NAMALWA (cell line): ENCODE measurements at places on chromosomes 4 and X.

- no peak for DNase-seq
Observed at GRCh38 chr4:136741468-136741867, 790.8 kb downstream of the PCDH18 start.

- DNase-seq, result no peak
Observed at GRCh38 chr4:159111416-159111815, 8.5 kb downstream of the RAPGEF2 start.

GRCh38 chr4:36006226-36006625, 238.1 kb downstream of the ARAP2 start:
- no peak for DNase-seq

GRCh38 chrX:135509885-135510284, 10.6 kb upstream of the INTS6L start:
- DNase-seq, result no peak

- DNase-seq, result no peak
Observed at GRCh38 chrX:107480272-107480671, 30.8 kb downstream of the FRMPD3 start.

GRCh38 chr4:11878241-11878640, 449.5 kb upstream of the HS3ST1 start:
- no peak for DNase-seq

- DNase-seq, result no peak
Observed at GRCh38 chr4:108533245-108533844, 87.0 kb upstream of the RPL34 start.

DNA sequence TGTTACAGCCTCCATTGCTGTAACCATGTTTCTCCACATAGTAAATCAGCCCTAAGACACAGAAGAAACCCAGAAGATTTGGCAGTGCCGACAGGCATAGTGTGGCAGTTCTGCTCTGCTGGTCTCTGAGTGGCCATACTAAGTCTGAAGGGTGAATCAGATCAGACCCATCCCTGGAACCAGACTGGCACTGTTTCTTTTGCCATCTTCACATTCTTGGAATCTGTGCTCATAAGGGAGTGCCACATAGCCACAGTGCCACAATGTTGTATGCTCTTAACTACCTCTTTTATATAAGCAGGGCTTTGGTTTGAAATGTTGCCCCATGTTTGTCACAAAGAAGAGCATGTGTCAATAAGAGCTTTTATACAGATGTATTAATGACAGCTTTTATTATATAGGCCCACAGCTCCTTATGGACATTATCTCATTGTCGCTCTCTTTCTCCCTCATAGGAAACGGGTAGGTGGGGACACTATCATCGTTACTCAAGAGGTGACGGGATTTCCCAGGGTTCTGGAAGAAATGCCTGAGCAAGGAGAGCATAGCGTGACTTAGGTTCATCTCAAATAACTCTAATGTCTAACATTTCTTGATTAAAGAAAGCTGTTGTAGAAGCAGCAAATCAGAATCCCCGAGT, 128.2 kb downstream of the CBR4 start:
- no peak for DNase-seq

GRCh38 chrX:155417769-155418168, 35.9 kb downstream of the F8A2 start:
- DNase-seq, result no peak

- DNase-seq, result no peak
Observed at GRCh38 chrX:130083107-130083490, 27.2 kb downstream of the ELF4 start.

DNA sequence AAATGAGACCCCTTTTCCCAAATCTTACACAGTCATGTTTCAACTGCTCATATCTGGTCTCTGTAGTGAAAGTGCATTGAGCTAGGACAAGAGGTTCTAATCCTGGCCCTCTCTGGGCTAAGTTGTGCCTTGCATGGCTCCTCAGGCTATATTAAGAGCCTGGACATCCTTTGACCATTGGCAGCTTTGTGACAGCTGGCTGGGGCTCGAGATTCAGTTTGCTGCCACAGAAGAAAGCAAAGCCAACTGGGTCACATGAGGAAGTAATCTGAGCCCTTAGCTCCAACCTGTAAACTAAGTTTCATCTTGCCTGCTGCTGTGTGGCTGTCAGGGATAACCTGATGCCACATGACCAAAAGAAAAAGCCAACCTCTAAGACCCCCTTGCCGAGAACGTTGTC, 51.8 kb upstream of the JADE1 start:
- DNase-seq, result peak; percentile 9

DNA sequence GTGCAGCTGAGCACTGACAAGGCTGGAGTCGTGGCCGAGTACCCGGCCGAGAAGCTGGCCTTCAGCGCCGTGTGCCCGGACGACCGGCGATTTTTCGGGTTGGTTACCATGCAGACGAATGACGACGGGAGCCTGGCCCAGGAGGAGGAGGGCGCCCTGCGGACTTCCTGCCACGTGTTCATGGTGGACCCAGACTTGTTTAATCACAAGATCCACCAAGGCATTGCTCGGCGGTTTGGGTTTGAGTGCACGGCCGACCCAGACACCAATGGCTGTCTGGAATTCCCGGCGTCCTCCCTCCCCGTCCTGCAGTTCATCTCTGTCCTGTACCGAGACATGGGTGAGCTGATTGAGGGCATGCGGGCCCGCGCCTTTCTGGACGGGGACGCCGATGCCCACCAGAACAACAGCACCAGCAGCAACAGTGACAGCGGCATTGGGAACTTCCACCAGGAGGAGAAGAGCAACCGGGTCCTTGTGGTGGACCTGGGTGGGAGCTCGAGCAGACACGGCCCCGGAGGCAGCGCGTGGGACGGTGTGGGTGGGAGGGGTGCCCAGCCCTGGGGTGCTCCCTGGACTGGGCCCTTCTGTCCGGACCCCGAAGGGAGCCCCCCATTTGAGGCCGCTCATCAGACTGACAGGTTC, 24.3 kb downstream of the RGS12 start:
- DNase-seq, result no peak

DNA sequence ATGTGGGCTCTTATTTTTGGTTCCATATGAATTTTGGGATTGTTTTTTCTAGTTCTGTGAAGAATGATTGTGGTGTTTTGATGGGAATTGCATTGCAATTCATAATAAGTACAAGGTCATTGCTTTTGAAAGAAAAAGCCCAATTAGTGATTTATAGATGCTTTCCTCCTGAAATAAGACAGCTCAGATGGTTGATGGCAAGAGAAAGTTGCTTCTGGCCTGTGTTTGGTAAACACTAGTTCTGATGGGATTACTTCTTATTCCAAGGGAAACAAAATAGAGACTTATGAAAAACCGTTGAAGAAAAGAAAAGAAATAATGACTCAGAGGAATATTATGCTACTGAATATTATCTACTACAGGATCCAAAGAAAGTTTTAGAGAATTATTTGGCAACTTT, 144.9 kb downstream of the SPANXA1 start:
- no peak for DNase-seq

GRCh38 chr4:55321707-55322264, 24.3 kb upstream of the SRD5A3 start:
- peak; percentile 82 for DNase-seq

DNA sequence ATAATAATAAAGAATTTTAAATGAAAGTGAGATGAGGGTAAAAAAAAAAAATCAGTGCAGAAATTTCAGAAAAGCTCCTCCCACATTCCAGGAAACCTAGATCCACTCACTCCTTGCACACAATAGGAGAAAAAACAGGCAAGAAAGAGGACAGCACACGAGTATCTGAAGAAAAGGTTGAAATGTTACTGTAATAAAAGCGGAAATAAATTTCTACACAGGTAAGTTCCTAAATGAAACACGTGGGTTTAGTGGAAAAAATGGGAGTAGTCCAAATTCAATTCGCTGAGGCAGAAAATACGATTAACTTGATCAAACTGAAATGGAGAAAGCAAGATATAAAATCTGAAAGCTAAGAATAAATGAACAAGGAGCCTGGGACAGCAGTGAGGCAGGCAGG, 2.0 kb upstream of the ACE2 start:
- DNase-seq, result no peak

GRCh38 chr4:123325241-123325681, 71.3 kb upstream of the SPRY1 start:
- DNase-seq, result peak; percentile 67

DNA sequence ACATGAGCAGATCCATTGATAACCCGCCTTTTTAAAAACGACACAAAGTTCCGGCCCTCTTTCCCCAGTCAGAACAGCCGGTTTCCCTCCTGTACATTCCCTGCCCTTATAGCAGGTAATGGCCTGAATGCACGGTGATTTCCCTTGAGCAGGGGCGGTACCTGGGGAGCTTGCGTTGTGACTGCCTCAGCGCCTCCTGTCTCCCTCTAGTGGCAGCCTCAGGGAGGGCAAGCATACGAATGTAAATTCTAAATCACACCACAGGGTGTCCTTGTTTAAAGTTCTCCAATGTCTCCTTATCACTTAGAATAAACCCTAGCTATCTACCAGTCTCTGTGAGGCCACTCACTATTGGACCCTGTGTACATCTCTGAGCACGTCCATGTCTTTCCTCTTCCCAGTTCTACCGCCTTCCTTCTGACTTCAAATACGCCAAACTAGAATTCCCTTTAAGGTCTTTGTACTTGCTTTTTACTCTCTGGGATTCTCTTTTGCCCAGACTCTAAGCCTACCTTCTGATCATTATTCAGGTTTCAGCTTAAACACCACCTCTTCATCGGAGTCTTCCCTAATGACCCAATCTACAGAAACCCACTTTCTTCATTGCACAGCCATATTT, 18.4 kb upstream of the LDB2 start:
- DNase-seq, result peak; percentile 83

DNA sequence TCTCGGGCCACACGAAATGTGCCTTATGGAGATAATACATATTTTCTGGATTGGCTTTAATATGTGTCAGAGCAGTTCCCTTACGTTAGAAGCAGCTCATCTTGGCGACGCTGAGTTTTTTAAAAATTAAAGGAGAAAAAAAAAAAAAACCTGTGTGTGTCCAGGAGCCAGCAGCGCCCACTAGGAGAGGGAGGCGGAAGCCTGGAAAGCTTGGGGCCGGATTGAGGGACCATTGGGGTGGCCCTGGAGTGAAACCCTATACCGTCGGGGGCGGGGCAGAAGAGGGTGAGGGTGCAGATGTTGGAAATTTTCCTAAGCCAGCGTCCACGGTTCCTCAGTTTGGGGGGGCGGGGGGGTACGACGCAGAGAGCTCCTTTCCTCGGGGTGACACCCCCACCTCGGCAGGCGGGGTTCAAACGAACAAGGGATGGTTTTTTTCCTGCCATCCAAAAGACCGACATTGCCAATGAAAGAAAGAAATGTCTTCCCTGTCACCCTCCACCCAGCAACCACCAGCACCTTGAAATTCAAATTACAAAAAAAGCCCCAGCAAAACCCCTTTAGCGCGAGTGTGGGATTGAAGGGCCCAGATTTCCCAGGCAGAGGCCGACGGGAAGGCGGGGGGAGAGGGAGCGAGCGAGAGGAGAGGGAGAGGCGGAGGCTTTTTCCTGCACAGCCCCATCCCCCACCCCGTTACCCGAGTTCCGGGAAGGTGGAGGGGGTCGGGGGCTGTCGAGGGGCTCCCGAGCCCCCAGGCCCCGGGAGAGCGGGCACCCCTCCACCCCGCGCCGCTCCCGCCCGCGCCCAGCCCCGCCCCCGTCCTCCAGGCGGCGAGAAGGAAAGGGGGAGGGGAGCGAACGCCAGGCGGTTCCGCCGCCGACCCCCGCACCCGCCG, 859 bp downstream of the SMARCA1 start:
- no peak for DNase-seq

DNA sequence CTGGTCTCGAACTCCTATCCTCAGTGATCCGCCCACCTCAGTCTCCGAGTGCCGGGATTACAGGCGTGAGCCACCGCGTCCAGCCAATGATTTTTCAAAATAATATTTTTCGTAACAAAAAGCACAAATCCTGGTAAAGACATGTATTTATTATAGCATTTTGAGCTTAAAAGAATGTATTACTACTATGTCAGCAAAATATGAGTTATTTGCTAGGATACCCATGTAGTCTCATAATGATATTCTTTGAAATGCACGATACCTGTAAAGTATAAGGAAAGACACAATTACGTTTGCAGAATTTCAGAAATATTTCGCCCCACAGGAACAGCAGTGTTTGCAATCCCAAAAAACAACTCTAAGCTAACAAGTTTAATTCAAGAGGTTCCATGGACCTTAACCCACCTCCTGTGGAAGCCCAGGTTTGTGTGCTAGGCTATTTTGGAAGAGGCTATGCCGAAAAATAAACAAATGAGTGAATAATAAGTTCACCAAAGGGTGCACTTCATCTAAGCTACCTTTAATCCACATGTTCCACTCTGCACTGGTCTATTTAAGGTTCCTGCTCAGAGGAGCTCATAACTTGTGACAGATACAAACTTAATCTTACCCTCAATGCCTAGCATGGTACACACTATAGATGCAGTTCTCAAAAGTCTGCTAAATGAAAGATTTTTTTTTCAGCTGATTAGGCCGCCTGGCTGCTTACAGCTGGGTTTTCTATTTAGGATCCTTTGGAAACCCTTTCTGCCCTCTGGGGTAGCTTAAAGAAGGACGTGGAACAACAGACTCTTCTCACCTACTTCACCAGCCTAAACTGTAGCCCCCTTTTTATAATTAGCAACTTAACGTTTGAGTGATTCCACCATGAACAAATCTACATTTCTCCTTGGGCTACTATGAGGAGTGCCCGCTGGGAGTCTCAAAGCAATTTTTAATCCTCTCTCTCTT, 5.0 kb downstream of the FRYL start:
- no peak for DNase-seq

DNA sequence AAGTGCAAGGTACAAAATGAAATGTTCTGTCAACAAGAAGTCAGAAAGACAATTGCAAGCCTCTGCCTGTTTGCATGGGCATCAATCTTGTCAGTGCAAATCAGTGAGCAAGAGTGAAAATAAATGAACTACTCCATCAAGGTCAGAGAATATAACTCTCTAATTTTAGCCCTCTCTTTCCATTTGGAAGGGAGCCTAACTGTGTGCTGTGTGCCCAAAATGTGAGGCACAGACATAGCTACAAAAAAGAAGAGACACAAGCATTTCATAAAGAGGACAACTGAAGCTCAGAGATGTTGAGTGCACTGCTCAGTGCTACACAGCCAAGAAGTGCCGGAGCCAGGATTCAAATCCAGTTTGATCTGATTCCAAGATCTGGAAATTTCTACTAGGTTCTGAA, 114.3 kb downstream of the SLC2A9 start:
- no peak for DNase-seq

DNA sequence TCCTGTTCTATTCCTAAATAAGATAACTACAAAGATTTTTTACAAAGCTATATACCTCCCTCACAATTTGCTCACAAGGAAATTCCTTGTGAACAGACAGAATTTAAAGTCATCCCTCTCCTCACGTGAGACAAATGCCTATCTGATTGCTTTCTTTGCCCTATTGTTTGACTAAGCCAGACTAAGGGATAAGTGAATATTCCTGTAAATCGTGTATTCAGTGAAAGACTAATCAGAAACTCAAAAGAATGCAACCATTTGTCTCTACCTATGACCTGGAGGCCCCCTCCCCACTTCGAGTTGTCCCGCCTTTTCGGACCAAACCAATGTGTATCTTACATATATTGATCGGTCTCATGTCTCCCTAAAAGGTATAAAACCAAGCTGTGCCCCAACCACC, 15.3 kb upstream of the ZBTB33 start:
- no peak for DNase-seq

GRCh38 chr4:14812101-14812500, 190.2 kb upstream of the CPEB2 start:
- DNase-seq, result no peak

- DNase-seq, result no peak
Observed at GRCh38 chr4:37561803-37562207, 124.4 kb downstream of the RELL1 start.

GRCh38 chrX:35670889-35671288, 127.3 kb upstream of the MAGEB16 start:
- DNase-seq, result no peak
